Stimulated activated CD4-positive, alpha-beta T cell treated with anti-CD3 and anti-CD28 coated beads, Interleukin-1b, Interleukin-23, amount 100 ng/mL, for 48 hours (primary cell): ENCODE measurements at places on chromosomes 12 and 14.

- DNase-seq: no peak
Observed at GRCh38 chr12:7411343-7411742, 32.6 kb downstream of the CD163L1 start.

GRCh38 chr12:25156061-25156460 lies 38.9 kb downstream of the DNAI7 start:
- no peak for DNase-seq

GRCh38 chr12:130947028-130947613 lies 6.6 kb upstream of the ADGRD1 start:
- DNase-seq: no peak

DNA sequence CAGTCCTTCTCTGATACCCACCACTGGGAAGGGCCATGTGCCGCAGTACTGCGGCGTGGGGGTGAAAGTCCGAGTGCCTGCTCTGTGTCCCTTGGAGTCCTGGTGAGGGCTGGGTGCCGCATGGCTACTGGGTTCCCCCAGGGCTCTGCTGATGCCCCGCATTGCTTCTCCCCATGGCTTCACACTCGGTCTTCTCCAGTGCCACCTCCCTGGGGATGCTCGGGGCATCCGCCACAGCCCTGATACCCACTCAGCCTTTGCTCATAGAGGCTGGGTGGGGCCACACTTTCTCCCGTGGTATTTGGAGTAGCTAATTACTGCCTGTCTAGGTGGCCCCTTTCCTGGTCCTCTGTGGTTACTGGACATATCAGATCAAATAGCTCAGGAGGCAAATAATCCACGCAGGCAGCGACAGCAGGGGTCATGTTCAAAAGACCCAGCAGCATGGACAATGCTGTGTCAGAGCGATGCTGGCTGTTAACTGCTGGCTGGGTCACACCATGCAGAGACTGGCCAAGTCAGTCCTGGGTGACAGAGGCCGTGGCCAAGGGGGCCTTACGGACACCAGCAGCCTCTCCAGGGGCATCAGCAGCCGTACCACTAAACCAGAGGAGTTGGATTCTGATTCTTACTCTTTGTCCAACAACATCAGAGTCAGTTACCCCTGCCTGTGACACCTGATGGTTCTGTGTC lies 106.5 kb downstream of the ADGRD1 start:
- no peak for DNase-seq

DNA sequence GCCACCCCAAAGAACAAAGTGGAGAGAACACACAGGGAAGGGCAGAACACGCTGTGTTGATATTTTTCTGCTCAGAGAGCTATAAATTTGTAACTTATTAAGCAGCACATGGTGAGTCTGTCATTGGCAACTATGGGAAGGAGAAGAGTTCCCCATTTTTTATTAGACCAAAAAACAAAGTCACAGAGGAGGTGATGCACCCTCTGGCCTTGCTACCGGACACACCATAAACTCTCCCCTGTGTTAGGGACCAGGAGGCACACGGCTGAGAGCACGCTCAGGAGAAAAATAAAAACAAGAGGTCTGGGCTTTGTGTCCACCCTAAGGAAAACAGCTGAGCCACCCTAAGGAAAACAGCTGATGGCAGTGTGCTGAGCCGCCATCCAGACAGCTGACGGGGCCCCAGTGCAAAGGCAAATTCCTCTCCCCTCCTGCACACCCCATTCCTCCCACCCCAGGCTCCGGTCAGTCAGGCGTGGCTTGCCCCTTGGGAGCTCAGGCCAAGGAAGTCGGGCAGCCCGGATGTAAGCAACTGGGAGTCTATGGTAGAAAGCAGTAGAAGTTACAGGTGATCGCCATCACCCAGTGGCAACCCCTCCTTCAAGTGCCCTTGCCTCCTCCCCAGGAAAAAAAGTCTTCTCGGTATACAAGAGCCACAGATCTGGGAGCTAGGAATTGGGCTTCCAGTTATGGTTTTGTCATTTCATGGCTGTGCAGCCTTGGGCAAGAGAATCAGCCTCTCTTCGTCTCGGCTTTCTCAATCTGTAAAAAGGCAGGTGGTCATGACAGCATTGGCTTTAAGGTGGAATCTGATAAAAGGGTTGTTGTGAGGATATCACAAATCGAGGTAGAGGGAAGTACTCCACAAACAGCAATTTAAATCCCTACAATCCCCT lies 2.4 kb downstream of the PXN start:
- DNase-seq: no peak
